Immature natural killer cell (primary cell): ENCODE measurements at places on chromosomes 1 and 21.

GRCh38 chr1:6447016-6447817 lies 18.8 kb downstream of the TNFRSF25 start:
- no peak overlapping the region for H3K27ac ChIP-seq
- H3K4me3 ChIP-seq: peak overlapping the region; percentile 44
- H3K36me3 ChIP-seq: no peaks in the 10 kb centered on the region
- H3K4me1 ChIP-seq: no peaks in the 10 kb centered on the region
- DNase-seq: no peak
- H3K27me3 ChIP-seq: peaks cover 20% of the 10 kb centered on the region

DNA sequence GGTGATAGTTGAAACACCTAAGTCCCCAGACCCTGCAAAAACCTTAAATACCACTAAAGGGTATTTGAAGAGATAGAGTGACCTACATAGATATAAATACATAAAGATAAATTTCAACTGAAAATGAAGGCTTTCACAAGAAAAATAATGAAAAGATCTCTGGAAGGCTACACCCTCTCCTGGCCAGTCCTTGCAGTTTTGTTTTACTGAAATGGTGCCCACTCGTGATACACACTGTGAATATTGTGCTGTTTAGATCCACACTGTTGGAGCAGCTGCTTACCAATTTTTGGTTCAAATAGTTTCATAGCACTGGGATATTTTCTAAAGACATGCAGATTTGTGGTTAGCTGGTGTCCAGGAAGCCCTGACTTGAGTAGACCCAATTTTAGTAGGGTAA lies 31.5 kb upstream of the RNF187 start:
- H3K27me3 ChIP-seq: peaks cover 22% of the 10 kb centered on the region
- DNase-seq: no peak
- no peak overlapping the region for H3K4me3 ChIP-seq
- H3K4me1 ChIP-seq: peaks cover 40% of the 10 kb centered on the region
- H3K27ac ChIP-seq: no peak overlapping the region

DNA sequence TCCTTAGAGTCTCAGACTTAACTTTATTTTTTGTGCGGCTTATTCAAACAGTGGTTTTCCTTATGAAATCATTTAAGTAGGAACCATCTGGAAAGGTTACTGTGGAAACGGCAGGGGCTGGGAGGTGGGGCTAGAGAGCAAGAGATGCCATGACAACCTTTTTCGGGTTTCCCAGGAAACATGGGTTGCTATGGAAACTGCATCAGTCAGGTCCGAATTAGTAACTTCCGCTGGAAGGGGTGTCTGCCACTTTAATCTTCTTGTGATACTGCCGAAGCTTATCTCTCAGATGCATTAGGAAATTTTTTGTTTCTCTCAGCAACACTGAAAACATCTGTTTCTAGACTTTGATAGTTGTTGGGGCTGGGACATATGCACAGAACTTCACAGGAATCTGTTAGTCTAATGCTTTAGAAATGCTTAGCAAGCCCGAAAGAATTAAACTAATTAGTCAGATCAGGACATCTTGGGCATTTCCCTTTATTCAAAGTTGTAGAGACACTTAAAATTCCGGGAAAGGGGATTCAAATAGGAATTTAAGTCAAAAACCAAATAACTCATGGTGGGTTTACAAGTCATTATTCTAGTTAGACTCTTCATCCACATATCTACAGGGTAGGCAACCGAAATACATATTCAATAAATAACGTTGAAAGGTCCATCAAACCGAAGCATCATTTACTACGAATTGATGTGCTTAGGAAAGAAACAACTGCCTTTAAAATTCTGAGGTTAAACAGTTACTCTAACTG lies 2.6 kb downstream of the KCNA3 start:
- peak overlapping the region; percentile 91 for H3K4me3 ChIP-seq
- DNase-seq: peak; percentile 81
- peaks cover 22% of the 10 kb centered on the region for H3K27me3 ChIP-seq

DNA sequence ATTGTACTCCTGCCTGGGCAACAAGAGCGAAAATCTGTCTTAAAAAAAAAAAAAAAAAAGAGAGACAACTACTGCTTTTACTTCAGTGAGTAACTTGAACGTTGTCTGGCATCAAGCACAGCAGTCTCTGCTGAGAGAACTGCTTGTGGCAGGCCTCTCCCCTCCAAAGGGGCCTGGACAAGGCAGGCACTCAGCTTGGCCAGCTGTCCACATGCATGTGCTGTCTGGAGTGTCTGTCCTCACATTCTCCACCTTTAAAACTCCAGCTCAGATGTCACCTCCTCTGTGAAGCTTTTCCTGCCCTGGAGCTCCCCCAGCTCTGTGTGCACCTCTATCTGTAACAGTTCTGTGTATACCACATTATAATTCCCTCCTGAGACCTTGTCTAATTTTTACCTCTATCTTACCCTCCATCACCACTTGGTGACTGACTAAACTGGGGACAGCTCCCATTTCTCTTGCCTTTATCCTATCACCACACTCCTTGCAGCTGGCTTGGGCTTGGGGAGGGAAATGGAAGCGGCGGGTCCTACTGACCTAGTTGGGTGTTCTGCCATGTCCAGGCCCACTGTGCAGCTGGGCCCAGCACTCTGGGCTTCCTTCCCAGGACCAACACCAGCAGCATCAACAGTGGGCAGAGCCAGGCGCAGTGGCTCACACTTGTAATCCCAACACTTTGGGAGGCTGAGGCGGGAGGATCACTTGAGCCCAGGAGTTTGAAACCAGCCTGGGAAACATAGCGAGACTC lies 71.4 kb upstream of the ARTN start:
- DNase-seq: no peak
- H3K4me1 ChIP-seq: no peaks in the 10 kb centered on the region
- H3K27me3 ChIP-seq: no peaks in the 10 kb centered on the region
- H3K4me3 ChIP-seq: no peak overlapping the region
- H3K27ac ChIP-seq: no peak overlapping the region

DNA sequence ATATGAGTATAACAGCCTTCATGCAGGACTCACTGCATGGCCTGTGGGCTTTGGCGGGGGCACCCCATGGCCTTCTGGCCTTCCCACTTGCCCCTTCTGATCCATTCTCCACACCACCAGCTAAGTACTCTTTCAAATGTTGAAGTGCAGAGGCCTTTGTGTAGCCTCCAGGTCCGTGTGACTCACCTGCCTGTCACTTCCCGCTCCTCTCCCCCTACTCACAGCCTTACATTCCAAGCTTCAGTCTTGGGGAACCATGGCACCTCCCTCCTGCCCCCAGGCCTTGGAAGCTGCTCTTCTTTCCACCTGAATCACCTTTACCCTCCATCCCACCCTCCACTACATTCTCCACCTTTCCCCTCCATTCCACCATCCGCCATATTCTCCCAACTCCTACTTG lies 69.6 kb downstream of the PGM1 start:
- no peak for DNase-seq
- peaks cover 3% of the 10 kb centered on the region for H3K27me3 ChIP-seq
- no peaks in the 10 kb centered on the region for H3K4me1 ChIP-seq
- H3K36me3 ChIP-seq: peaks cover 70% of the 10 kb centered on the region
- H3K4me3 ChIP-seq: no peak overlapping the region

GRCh38 chr1:226558036-226558650 lies 9.6 kb downstream of the STUM start:
- H3K27ac ChIP-seq: no peak overlapping the region
- DNase-seq: no peak
- no peaks in the 10 kb centered on the region for H3K4me1 ChIP-seq
- no peaks in the 10 kb centered on the region for H3K36me3 ChIP-seq
- H3K27me3 ChIP-seq: peaks cover 8% of the 10 kb centered on the region

- H3K27ac ChIP-seq: no peak within 1 kb of the TSS
- H3K4me1 ChIP-seq: no peaks in the 10 kb centered on the region
- peaks cover 4% of the 10 kb centered on the region for H3K27me3 ChIP-seq
- DNase-seq: no peak
Measured at GRCh38 chr1:115029526-115029925, at the start of gene TSHB. Gene TSHB, plus strand, starts transcription at chr1:115029826. Its CDS starts 3,537 bp downstream, at chr1:115033363.
